ENCODE measurements at places on chromosomes 6 and 20.

GRCh38 chr6:17869010-17869752 is 118.3 kb downstream of the KIF13A start:
- no peak for DNase-seq

GRCh38 chr6:150417250-150417649 is 48.4 kb downstream of the IYD start:
- DNase-seq = no peak

GRCh38 chr6:119285908-119286625 is 63.5 kb downstream of the MAN1A1 start:
- DNase-seq = no peak

DNA sequence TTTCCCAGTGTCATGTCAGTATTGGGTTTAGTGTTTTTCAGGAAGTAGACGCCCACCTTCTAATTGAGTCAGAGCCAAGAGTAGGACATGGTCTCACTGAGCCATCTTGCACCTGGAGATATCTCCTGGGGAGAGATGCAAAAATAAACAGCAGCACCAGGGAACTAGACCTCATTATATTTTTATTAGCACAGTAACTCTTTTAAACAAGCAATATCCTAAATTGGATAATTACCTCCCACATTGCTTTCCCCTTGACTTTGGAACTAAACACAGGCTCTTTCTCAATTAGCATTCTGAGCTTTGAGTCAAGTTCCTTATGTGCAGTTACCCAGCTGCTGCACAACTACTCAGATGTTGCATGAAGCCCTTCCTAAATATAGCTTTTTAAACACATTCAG is 175.4 kb downstream of the IBTK start:
- DNase-seq = no peak

Data from AML-193 (cell line).